Right ventricle myocardium superior (tissue), 1 donor: ENCODE measurements at places on chromosomes 1 and 21. TPM values are rescaled to one million over a fixed set of nuclear protein-coding genes. Genes with fewer than 3 reads are reported as not detected.

The GJC2 gene
- 1.6 TPM for total RNA-seq

The NR5A2 gene
- 1.7 TPM for total RNA-seq

The MSH4 gene
- total RNA-seq, result 0.35 TPM

GRCh38 chr1:244344001-244344400 lies 107.7 kb downstream of the ADSS2 start:
- DNase-seq, result no peak

The LACTBL1 gene
- total RNA-seq, result not detected

The CFHR3 gene
- total RNA-seq, result 0.24 TPM

- no peak for DNase-seq
Observed at GRCh38 chr1:247268390-247269045, 12.6 kb downstream of the VN1R5 start.
